Midbrain (tissue), 1 donor: ENCODE measurements at places on chromosomes 2 and 18.

DNA sequence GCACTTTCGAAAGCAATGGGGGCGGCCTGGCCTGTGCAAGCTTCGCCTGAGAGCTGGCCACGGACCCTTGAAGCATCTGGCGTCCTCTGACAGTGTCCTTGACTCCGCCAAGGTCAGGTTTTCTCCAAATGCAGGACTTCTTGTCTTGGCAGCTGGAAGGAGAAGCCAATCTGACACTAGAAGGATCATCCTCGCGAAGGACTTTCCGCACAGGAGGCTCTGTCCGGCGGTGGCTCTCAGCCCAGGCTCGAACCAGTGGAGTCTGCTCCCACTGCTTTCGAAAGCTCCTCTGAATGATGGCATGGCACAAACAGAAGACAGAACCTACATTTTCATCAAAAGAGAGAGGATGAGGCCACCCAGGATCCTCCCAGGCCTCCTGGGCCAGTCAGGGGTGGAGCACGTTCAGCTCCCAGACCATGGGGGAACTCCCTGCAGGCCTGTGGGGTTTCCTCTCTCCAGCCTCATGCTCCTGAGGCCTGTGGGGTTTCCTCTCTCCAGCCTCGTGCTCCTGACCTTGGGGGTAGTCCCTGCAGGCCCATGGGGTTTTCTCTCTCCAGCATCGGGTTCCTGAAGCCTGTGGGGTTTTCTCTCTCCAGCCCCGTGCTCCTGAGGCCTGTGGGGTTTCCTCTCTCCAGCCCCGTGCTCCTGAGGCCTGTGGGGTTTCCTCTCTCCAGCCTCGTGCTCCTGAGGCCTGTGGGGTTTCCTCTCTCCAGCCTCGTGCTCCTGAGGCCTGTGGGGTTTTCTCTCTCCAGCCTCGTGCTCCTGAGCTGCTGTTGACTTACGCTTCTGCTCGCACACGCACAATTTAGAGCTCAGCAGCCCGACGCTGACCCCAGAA is 396.5 kb upstream of the SALL3 start:
- DNase-seq = no peak

GRCh38 chr2:107407974-107408373 is 418.7 kb upstream of the RGPD4 start:
- DNase-seq = no peak

DNA sequence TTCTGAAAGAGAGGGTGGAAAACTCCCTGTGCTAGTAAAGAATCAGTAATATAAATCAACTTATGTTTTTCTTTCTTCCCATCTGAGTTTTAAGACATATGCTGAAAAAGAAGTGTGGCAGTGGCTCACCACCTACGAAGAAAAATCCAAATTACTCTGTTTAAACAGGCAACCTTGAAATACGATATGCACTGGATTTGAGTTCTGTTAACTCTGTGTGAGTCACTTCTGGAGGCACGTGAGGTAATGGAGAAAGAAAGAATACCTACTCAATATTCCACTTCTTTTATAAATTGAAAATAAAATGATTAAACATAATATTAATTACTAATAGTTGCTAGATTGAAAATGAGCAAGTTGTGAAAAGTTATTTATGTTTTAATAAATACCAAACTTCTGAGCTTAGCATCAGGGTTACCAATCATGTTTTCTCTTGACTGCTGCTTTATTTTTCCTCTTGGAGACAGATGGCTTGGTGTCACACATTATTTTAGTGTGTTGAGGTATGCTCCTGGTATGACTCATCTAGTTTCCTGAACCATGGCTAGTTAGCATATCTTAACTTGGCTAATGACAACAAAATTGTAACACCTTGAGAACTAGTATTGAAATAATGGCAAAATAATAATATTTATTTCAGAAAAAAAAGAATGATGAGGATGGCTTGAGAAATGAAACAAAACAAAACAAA is 1705.5 kb upstream of the PIK3C3 start:
- no peak for DNase-seq

DNA sequence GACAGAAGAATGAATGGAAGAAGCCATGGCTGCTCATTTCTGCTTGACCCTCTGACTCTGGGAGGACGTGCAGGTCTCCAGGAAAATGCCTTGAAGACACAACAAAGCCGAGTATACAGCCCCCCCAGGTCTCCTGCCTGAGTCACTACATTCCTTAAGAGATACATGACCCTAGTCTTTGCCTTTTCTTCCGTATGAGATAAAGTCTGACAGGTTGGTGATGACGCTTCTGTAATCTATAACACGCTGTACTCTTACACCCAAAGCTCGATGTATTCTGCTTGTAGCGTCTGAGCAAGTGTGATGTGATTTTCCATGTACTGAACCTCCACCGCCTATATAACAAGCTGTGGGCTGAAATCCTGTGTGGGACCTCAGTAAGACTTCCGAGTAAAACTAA is 77.3 kb downstream of the KCTD1 start:
- DNase-seq = no peak

GRCh38 chr18:60466677-60467076 is 94.1 kb upstream of the MC4R start:
- no peak for DNase-seq

DNA sequence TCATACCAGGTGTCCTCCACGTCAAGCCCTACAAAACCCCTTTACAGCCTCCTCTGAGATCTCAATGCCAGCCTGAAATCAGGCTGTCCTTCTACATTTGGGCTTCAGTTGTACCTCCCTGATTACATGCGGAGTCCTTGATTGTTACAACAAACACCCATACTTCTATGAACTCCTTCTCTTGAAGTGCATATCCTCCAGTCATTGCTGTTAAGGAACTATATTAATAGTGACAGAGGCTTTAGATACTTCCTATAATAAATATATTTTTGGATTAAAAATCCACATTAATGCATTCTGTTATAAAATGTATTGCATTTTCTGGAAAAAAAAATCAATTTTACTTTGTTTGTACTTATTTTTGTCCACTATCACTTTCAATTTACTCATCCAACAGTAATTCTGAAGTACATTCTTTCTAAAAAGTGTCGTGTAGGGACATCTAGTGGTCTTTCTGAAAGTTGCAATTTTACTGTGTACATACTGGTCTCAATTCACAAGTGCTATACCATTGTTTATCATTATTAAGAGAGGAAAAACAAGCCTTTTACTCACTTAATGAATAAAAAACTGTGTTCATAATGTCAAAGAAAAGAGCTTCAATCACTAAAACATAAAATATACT is 316.4 kb downstream of the DSEL start:
- peak; percentile 83 for DNase-seq
